ENCODE measurements at places on chromosomes 11 and 22.

DNA sequence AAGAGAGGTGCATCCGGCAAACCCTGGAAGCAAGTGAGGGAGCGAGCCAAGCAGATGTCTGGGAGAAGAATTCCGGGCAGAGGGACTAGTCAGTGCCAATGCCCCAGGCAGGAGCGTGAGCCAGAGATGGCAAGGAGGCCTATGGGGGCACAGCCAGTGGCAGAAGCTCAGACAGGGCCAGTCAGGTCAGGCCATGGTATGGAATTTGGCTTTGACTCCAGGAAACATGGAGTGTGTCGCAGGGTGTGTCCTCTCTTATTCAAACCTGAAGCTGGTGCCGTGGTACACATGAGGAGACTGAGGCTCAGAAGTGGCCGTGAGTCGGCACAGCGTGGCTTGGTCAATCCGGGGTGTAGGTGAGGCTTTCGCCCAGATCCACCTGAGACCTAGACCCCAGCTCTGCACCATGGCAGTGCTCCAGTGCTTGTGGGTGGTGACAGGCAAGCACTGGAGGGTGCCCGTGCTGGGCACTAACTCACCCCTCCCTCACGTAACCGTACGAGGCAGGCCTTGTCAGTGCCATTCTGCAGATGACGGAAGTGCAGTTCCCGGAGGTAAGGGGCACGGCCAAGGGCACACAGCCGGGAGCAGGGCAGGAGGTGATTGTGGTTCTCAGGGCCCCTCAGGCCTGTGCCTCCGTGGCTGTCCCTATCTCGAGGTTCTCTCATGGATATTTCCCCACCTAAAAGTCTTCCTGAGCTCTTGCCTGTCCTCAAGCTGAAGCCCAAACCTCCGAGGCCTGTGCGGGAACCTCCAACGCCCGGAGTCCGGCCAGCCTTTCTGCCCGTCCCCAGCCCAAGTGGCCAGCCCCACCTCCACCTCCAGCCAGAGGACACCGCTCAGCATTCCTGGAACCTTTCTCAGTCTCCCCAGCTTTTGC, 10.6 kb upstream of the SPI1 start:
- no peak for DNase-seq

DNA sequence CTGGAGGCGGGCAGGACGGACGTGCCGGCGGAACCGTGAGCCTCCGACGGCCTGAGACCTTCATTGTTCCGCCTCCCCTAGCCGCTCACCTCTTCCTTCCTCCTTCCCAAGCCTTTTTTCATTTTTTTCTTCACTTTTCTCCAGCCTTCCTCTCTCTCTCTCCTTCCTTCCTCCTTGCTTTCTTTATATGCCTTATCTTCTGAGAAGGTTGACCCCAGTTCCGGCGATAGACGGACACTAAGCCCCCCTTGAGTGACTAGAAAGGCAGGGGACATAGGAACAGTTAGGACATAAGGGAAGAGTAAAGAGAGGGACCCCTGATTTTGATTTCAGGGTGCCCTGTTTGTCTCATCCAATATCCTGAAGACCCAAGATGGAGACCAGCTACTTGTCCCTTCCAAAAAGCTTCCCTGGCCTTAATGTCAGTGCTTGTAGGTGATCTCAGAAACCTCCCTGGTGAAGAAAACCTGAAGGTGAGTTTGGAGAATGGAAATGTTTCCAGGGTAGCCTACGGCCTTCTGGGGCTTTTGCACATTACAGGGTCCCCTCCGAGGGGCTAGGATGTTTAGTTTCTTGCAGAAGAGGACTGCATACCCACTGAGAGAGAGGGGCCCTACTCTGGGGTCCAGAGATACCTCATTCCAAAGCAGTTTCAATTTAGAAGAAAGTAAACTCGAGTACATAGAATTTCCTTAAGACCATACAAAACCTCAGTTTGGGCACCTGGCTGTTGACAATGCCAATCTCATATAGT, 3.5 kb downstream of the ADM start:
- no peak for DNase-seq

- DNase-seq = no peak
These were observed 1318.3 kb upstream of the RAG2 start for GRCh38 chr11:37916331-37916730.

DNA sequence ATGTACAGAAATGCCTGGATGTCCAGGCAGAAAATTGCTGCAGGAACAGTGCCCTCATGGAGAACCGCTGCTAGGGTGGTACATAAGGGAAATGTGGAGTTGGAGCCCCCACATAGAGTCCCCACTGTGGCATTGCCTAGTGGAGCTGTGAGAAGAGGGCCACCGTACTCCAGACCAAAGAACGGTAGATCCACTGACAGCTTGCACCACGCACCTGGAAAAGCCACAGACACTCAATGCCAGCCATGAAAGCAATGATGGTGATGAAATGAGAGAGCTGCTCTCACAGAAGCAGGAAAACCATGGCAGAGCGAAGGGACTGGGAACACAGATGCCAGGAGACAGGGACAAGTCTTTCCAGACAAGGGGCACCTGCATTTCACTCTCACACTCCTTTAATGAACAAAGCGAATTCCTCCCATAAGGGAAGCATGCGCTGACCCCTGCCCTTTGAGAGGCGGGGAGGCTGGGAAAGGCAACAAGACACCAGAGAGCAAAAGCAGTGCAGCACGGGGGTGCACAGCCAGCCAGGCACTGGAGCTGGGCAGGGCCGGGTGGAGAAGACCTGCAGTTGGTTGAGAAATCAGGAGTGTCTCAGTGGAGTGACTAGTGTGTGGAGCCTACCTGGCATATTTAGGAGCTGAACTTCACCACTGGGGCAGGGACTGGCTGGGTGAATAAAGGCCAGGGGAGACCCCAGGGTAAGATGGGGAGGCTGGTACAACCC, 1025.2 kb downstream of the TBC1D22A start:
- DNase-seq = no peak

DNA sequence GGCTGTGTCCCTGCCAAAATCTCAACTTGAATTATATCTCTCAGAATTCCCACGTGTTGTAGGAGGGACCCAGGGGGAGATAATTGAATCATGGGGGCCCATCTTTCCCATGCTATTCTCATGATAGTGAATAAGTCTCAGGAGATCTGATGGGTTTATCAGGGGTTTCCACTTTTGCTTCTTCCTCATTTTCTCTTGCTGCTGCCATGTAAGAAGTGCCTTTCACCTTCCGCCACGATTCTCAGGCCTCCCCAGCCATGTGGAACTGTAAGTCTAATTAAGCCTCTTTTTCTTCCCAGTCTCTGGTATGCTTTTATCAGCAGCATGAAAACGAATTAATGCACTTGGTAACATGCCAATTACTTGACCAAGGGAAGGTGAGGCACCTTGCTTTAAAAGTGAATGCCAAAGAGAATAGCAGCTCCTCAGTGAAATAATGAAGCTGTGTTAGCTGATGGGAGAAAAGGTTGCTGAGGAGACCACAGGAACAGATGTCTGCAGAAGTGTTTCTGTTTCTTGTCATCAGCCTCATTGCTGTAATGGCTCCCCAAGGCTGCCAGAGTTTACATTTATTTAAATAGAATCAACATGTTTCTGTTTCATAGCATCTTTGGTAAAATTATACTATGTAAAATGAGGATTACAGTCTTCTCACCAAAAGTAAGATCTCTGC, 89.0 kb upstream of the CD44 start:
- DNase-seq = no peak

Measured in activated gamma-delta T cell (primary cell).